A549 treated with DMSO at 1 μM for 4 hours (cell line): ENCODE measurements at places on chromosomes 6 and 20. TPM values are rescaled to one million over a fixed set of nuclear protein-coding genes. Genes with fewer than 3 reads are reported as not detected.

The ESR1 gene
- not detected in 5 replicates for total RNA-seq

The SASH1 gene
- 2.9 to 4.2 TPM (median 3.9 TPM) in 5 replicates for total RNA-seq

The SYNDIG1 gene
- 1.3 to 2.0 TPM (median 1.6 TPM) in 5 replicates for total RNA-seq

The EYA2 gene
- 2.2 to 3.7 TPM (median 3.0 TPM) in 5 replicates for total RNA-seq

The TSBP1 gene
- not detected in 5 replicates for total RNA-seq

The NAA20 gene
- 151 to 172 TPM (median 156 TPM) in 5 replicates for total RNA-seq

The KIAA0408 gene
- 5.9 to 7.1 TPM (median 6.5 TPM) in 5 replicates for total RNA-seq

The ABHD16B gene
- 0.05 TPM in 1 of 5 replicates, not detected in the others for total RNA-seq

The SAMD5 gene
- 0.69 to 1.1 TPM (median 0.79 TPM) in 5 replicates for total RNA-seq

The PLCB1 gene
- total RNA-seq, result 0.47 to 1.0 TPM (median 0.54 TPM) in 5 replicates

The C20orf173 gene
- total RNA-seq, result not detected in 5 replicates

The NKX2-2 gene
- total RNA-seq, result not detected in 5 replicates

The DAAM2 gene
- 0.02 TPM in 1 of 5 replicates, not detected in the others for total RNA-seq

The TRIM15 gene
- total RNA-seq, result 0.04 TPM in 1 of 5 replicates, not detected in the others

The JAG1 gene
- 44.4 to 59.6 TPM (median 53.7 TPM) in 5 replicates for total RNA-seq

The GPLD1 gene
- total RNA-seq, result 0.84 to 1.1 TPM (median 0.91 TPM) in 5 replicates

The BAG2 gene
- total RNA-seq, result 7.2 to 11.2 TPM (median 10.0 TPM) in 5 replicates

The AIF1 gene
- not detected in 5 replicates for total RNA-seq

The MATN4 gene
- total RNA-seq, result 0.09 to 0.14 TPM (median 0.13 TPM) in 4 of 5 replicates, not detected in the other

The PDE10A gene
- total RNA-seq, result 32.3 to 38.5 TPM (median 35.3 TPM) in 5 replicates

The WFDC6 gene
- total RNA-seq, result not detected in 5 replicates

The ORC3 gene
- 16.4 to 19.6 TPM (median 18.9 TPM) in 5 replicates for total RNA-seq

The PSORS1C2 gene
- not detected in 5 replicates for total RNA-seq

The CBLN4 gene
- not detected in 5 replicates for total RNA-seq

The ASIP gene
- not detected in 5 replicates for total RNA-seq

The CPNE5 gene
- total RNA-seq, result 0.06 to 0.15 TPM (median 0.11 TPM) in 5 replicates

The WFDC10B gene
- total RNA-seq, result not detected in 5 replicates

The SEMG1 gene
- total RNA-seq, result not detected in 5 replicates

The HTR1B gene
- total RNA-seq, result 0.03 to 0.07 TPM in 2 of 5 replicates, not detected in the others

The FAM50B gene
- 3.8 to 5.6 TPM (median 5.3 TPM) in 5 replicates for total RNA-seq

The CD109 gene
- 23.1 to 42.9 TPM (median 32.3 TPM) in 5 replicates for total RNA-seq

The MUCL3 gene
- total RNA-seq, result 0.02 to 0.05 TPM (median 0.03 TPM) in 3 of 5 replicates, not detected in the others

The OR12D3 gene
- total RNA-seq, result not detected in 5 replicates

The MYLK2 gene
- 0.44 to 0.88 TPM (median 0.60 TPM) in 5 replicates for total RNA-seq

The CST5 gene
- not detected in 5 replicates for total RNA-seq

The RAB44 gene
- 0.02 to 0.05 TPM (median 0.03 TPM) in 3 of 5 replicates, not detected in the others for total RNA-seq

The GHRH gene
- total RNA-seq, result not detected in 5 replicates

The BTN1A1 gene
- total RNA-seq, result 0.04 TPM in 1 of 5 replicates, not detected in the others
